NCI-H146 (cell line): ENCODE measurements at places on chromosomes 1 and 21.

DNA sequence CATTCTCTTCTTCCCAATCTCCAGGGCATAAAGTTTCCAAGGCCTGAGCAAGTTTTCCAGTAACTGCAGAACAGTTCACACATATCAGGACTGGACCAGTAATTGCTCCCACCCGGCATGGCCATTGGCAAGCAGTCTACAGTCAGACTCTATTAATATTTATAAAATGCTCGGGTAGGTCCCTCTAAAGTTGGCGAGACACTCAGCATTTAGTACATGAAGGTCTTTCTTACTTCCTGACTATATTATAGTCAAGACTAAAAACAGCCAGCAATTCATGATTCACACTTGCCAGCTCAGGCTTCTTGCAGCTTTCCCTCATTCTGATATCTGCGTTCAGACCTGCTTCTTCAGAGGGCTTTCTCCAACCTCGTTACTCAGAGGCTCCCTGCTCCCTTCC is 25.4 kb downstream of the GADD45A start:
- no peak for DNase-seq

DNA sequence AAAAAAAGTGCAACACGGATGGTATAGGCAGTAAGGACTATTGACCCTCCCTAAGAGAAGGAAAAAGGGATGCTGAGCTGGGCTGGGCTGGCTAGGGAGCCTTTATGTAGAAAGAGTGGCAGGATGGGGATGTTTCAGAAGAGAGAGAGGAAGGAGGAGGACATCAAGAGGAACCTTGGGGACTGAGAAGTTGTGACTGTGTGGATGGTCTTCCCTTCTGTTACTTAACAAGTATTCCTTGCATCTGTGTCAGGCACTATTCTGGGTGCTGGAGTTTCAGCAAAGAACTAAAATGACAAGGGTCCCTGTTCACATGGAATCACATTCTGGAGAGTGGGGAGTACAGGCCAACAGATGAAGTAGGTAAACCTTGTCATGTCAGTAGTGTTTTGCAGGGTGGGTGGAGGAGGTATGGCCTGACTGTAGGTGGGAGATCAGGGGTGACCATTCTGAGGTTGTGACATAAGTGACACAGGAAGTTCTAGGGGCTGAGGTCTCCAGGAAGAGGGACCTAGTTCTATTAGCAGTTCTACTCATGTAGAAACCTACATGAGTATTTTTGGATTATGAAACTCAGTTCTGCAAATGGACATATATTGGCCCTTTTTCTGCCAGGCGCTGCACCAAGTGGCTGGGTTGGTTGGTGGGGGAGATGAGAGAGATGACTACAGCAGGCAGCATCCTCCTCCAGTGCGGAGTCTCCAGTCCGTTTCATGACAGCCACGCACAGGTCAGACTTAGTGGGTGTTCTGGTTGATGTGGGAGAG is 53.8 kb downstream of the PRDM2 start:
- no peak for DNase-seq

DNA sequence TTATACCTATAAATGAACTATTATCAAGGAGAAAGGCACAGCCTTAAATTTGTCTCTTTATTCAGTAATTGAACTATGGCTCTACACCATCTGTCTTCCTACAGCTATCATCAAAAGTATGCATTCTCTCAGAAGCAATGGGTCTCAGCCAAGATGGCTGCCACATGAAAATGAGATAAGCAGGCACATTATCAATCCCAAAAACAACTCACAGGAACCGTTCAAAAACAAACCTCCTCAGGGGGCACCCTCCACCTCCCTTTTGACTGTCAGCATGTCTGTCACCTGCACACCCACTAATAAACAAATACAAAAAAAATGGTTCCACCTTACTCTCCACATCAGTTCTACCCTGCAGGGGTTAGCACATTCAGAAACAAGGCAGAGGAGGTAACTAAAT is 23.6 kb downstream of the KIAA0319L start:
- DNase-seq: peak; percentile 26

GRCh38 chr1:31007462-31007991 is 58.0 kb downstream of the PUM1 start:
- no peak for DNase-seq
